ENCODE measurements at places on chromosomes 16 and 17.

GRCh38 chr16:73166947-73167550, 119.1 kb upstream of the ZFHX3 start:
- no peak for DNase-seq

DNA sequence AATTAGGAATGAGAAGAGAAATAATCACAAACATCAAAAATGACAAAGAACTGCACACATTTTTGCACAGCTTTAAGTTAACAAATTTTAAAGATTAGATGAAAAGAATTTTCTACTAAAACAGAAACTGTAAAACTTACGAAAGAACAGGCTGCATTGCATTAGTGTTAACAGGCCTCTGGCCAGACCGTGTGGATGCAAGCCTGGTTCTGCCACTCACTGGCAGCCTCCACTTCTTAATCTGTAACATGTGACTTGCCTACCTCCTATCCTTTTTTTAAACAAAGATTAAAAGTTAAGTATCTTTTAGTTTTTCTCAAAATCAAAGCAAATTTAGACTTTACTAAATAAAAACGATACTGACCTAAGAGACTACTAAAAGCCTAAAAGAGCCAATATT, 37.5 kb downstream of the CREBBP start:
- no peak for DNase-seq

DNA sequence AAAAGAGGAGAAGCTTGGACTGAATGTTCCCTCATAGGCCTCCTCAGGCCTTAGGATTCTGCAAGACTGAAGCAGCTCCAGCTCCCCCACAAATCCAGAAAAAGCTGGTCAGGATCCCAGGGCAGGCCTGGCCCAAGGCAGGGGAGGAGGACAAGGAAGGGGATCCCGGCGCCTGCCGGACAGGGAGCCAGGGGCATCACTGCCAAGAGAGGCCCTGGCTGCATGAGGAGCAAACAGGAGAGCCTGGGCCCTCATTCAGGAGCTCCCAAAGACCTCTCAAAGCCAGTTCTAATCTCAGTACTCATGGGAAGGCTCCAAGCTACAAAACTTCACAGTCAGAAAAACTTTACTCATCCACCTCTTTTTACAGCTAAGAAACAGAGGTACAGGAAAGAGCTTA, 67.3 kb downstream of the ZNF423 start:
- no peak for DNase-seq

- DNase-seq: peak; percentile 91
Measured at GRCh38 chr16:30996985-30997724, 12.1 kb downstream of the HSD3B7 start.

DNA sequence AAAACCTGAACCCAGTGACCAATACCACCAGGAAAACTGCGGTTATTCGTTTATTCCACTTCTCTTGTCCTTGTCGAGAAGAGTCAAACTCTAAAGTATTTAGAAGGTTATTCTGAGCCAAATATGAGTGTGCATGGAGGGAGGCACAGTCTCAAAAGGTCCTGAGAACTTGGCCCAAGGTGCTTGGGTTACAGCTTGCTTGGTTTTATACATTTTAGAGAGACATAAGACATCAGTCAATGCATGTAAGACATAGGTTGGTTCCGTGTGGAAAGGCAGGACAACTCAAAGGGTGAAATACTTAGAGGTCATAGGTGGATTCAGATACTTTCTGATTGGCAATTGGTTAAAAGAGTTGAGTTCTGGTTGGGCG, 681 bp upstream of the TRAP1 start:
- no peak for DNase-seq

DNA sequence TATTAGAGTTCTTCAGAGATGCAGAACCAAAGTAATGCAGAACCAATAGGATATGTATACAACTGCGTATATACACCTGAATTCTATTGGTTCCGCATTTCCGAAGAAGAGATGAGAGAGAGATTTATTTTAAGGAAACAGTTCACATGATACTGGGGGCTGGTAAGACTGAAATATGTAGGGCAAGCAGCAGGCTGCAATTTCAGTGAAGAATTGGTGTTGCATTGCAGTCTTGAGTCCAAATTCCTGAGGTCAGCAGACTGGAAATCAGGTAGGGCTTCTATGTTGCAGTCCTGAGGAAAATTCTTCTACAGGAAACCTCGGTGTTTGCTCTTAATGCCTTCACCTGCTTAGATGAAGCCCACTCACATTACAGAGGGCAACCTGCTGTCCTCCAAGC, 128.2 kb upstream of the MED13 start:
- DNase-seq: no peak

DNA sequence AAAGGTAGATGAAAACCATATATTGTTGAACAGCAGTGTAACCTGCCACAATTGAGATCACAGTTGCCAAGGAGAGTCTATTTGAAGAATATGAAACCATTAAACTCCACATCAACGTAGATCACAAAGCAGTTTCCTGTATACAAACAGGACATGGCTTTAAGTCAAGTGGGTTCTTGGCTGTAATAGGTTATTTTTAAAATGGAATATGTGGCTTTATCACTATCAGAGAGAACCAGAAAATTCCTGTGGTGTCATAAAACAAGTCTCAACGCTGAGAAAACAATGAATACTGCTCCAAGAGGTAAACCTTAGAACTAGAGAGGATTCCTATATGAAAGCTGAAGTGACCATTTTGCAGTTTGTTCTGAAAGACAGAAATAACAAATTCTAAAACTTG, 999.7 kb downstream of the CDH11 start:
- DNase-seq: no peak

Measured in activated CD4-positive, alpha-beta T cell treated with anti-CD3 and anti-CD28 coated beads, Interleukin-2, Interleukin-6, amounts not matched to agents 100 ng/mL and 50 ng/mL, durations not matched to agents 16 hours and 8 hours (primary cell).